H9 (cell line): ENCODE measurements at places on chromosomes 4 and X. TPM values are rescaled to one million over a fixed set of nuclear protein-coding genes. Genes with fewer than 3 reads are reported as not detected.

- DNase-seq = no peak
These were observed 33.4 kb upstream of the RBM47 start for GRCh38 chr4:40662962-40663604.

GRCh38 chr4:145484225-145484846, 2.7 kb downstream of the SMAD1 start:
- DNase-seq = no peak

- DNase-seq = no peak
These were observed 51.8 kb downstream of the ZNF827 start for GRCh38 chr4:145886871-145887240.

GRCh38 chrX:43375136-43375535, 281.0 kb upstream of the MAOA start:
- no peak for DNase-seq

DNA sequence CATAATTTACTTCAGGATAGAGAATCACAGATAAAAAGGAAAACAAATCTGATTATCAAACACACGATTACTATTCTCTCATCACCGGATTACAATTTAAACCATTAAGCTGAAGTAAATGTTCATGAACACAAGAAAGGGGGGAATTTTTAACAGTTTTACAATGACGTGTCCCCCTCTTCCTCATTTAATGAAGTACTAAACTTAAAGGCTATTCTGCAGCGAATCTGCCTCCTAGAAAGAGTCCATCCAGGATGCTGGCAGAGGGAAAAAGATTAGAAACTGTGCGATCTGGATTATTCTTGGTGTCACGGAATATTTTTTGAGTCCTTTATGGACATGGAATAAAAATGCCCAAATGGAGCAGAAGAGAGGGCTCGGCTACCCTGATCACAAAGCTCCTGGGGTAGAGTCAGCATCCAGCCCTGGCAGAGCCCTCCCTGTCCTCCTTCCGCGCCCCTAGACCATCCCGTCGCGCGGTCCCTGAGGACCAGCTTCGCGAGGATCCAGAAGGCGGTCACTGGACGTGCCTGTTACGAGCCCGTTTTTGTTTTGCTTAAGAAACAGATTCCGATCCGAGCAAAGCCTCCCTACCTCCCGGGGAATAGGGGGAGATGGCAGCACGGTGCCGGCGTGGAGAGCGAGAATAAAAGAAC, 1.2 kb downstream of the ELF2 start:
- DNase-seq = no peak

DNA sequence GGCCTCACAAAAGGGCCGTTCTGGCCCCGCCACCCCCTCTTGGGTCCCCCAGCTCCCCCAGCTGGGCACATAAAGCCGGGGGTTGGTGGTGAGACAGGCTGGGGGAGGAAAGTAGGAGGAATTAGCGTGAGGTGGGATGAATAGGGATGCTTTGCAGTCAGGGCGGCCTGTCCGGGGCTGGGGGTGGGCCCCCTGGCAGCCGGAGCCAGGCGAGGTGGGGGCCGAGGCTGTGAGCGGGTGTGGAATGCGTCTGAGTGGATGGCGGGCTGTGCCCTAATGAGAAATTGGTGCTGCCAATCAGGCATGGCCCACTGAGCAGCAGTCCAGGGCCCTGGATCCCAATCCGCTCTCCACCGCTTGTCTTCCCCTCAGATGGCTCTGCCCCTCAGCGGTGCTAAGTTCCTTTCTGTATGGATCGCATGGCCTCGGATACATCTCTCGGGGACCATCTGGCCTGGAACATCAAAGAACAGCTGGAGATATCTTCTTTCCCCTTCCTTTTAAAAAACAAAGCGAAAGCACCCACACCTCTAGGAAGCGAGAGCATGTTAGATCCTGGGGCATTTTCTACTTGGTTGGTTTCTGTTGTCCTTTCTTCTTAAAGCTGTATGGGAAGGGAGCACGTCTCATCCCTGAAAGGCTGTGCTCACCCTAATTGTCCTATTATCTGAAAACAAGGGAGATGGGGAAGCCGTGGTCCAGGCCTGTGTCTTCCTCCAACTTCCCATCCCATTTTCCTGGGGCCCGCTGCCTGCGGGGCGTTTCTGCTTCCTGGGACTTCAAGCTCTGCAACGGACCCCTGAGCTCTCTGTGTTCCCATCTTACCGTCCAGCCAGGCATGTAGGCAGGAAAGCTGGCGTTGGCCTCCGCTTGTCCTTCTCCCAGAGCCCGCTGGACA, 106.9 kb downstream of the SORCS2 start:
- no peak for DNase-seq

DNA sequence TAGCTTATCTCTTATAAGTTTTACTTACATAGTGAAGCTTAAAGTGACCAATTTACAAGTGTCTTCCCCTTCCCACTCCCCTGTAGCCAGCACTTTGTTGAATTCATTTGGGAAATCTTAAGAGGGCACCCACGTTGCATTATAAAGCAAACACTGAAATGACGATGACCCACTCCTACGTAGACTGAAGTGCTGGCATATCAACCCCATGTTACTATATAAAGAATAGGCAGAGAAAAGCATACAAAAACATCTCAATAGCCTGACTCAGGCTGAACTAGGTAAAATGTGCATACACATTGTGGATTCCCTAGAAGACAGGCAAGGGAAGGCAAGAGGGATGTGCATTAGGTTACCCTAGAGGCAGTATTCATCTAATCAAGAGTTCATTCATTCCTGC, 313.4 kb downstream of the TENM3 start:
- no peak for DNase-seq

- DNase-seq = no peak
These were observed 48.5 kb upstream of the GRIA2 start for GRCh38 chr4:157172011-157172410.

DNA sequence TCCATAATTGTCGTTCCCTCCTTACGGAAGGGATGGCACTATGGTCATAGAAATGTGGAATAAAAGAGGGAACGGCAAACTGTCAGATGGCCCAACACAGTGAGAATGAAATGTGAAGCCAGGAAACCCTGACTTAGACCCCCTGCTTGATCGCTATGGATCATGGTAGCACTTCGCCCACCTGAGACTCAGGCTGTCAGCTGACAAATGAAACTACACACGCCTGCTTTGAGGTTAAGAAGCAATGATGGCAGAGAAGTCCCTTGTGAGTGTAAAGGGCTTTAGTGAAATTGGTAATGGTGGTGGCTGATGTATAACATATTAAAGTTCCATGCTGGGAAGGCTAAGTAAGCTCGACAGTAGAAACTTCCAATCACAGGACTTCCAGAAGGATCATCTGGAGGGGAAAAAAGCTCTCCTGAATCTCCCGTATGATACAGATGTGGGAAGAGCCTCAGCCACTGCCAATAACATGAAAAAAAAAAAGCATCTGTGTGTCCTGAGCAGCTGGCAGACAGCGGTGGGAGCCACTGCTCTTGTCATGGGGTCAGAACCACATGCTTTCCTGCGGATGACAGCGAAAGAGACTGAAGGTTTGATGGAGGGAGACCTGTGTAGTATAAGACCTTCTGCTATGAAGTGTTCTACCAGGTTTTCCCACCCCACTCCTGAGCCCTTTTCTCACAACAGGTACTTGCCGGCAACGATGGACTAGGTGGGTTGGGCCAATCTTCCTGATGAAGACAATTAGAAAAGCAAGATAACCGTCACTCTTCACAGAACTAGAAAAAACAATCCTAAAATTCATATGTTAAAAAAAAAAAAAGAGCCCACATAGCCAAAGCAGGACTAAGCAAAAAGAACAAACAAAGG, 107.6 kb downstream of the AFAP1 start:
- DNase-seq = no peak

DNA sequence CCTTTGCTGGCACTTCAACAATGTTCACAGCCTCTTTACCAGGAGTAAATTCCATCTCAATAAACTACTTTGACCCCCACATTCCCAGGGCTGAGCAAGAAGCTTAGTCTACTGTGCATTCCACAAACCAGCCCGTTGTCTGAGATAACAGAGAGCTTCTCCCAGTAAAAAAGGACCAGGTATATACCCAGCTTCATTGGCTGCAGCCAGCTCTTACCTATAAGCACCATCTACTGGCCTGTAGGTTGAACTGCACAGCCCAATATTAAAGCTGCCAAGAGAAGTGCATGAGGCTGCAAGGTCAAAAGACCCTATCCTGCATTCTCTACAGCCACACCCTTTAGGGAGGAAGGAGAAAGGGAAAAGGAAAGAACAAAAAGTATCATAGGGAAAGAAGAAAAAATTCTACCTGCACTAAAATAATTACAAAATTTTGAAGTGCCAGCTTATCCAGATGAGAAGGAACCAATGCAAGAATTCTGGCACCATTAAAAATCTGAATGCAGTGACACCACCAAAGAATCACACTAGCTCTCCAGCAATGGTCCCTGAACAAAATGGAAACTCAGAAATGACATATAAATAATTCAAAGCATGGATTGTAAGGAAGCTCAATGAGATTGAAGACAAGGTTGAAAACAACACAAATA, 45.7 kb upstream of the INTU start:
- peak; percentile 74 for DNase-seq

DNA sequence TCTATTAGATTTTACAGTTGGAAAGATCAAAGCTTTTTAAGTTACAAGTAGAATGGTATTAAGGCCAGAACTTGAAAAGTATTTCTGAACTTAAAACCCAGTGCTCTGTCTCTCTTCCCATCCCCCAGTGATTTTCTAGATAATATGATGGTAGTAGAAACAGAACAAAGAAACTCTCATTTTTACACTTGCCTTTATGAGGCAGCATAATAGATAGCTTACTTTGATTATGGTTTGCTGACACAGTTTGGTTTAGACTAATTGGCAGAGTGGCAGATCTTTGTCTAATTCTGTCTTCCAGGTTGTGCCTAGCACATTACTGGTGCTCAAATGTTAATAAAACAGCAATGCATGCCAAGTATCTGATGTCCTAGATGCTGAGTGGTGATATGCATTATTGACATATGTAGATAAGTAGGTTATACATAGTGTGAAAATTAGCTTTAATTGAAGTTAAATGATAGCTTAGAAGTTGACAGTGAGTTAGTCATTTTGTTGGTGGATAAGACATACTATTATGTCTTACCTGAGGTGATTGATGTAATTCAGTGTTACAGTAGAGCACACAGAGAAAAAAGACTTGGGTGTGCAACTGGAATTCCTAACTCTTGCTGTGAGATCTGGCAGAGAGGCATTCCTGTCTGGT, 4.3 kb upstream of the RAPGEF2 start:
- DNase-seq = no peak

DNA sequence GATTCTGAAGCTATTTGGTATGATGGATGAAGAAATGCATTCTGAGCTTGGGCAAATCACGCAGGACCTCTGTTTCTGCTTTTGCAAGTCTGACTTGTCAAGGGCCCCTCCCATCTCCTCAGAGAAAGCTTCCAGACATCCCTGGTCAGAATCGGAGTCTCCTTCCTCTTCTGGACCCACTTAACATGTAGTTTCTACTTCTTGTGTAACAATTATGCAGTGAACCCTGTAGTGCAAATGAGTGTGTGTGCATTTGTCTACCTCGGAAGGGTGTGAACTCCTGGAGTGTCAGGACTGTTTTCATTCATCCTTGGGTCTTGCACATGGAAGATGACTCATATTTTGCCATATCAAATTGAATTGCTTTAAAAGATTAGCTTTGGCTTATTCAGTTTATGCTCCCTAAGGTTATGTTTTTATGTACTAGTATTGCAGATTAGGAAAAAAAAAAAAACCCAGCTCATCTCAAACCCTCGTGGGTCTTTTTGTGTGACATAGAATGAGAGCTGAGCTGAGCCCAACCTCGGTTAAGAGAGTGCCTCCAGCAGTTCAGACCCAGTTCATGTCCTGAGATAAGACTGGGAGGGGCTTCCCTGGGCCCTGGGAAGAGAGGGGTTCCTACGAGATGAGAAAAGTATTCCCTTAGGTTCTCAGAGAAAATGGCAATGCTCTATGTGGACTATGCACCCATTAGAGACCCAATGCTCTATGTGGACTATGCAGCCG, 61.1 kb upstream of the RPL34 start:
- no peak for DNase-seq

GRCh38 chrX:68833855-68834331, 5.1 kb downstream of the EFNB1 start:
- peak; percentile 16 for DNase-seq

DNA sequence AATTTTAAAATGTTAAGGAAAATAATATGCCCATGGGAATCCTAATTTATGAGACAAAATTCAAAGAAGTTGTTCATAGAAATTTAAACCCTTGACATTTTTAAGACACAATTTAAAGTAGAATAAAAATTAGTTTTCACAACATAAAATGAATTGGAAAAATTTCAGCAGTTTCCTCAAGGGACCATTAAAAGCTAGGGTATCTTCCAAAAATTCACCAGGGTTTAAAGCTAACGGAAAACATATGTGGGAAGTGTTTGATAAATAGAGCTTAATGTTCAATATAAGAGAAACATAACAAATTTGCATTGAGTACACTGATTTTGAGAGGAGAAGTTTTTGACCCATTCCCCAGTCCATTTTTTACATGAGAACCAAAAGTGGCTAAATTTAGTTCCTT, 228.9 kb upstream of the TTC29 start:
- DNase-seq = no peak

DNA sequence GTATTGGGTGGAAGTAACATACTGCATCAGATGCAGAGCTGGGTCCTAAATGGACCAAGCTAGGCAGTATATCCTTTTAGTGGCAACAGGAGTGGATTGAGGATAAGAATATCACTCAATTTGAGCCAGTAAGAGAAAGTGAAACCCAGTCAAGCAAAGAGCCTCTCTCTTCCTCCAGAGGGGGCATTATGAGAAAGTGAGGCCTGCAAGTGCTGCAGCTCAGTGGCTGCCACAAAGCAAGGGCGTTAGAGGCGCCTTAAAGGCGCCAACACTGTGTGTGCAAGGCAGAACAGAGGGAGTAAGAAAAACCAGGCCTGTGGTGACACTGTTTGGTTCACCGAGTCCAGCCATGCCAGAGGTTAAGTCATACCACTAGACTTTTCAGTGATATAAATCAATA, 17.5 kb downstream of the STX18 start:
- DNase-seq = peak; percentile 54

GRCh38 chrX:53223955-53224859, 800 bp downstream of the KDM5C start:
- no peak for DNase-seq

DNA sequence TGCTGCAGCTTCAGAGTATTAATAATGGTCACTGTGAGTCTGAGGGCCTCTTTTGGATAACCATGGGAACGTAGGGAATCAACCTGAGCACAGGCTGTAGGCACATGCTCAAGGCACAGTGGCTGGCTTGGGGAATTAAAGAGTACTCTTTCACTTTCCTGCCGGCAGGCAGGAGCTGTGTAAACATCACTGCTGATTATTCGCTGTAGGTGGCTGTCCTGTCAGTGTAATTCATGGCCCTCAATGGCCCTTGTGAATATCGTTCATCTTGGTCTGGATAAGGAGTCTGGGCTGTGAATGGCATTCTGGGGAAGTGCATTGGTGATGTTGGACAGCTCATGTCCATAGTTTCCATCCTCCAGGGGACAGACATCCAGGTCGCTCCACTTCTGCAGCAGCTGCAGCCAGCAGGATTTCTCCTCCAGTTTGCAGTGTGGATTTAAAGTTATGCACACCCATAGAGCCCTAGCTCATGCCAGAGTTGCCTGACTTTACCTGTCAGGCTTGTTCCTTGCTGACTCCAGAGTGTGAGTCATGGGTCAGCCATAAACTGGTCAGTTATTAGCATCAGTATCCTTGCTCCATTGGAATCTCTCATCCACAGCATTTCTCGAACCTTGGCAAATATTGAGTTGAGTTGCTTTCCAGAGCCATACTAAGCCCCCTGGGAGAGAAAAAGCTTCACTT, 43.0 kb downstream of the C4orf33 start:
- DNase-seq = no peak

LPAR4 gene
- 6.0 and 6.4 TPM in 2 replicates for total RNA-seq

CLDN34 gene
- 0.31 and 0.39 TPM in 2 replicates for total RNA-seq

FAT1 gene
- total RNA-seq = 157 and 173 TPM in 2 replicates

MTTP gene
- total RNA-seq = 0.46 and 0.64 TPM in 2 replicates

MRPL1 gene
- 39.0 and 46.2 TPM in 2 replicates for total RNA-seq

CITED1 gene
- total RNA-seq = 1.1 and 1.8 TPM in 2 replicates

EGF gene
- total RNA-seq = 1.1 and 1.5 TPM in 2 replicates
